ENCODE measurements at places on chromosomes 6 and 20.
A peak's percentile ranks its signal among the peaks of the same experiment; 100 is the strongest.

GRCh38 chr20:23287354-23288190 lies 63.0 kb upstream of the NXT1 start:
- DNase-seq, result no peak

GRCh38 chr6:35052694-35053565 lies 88.2 kb downstream of the TCP11 start:
- DNase-seq, result no peak

DNA sequence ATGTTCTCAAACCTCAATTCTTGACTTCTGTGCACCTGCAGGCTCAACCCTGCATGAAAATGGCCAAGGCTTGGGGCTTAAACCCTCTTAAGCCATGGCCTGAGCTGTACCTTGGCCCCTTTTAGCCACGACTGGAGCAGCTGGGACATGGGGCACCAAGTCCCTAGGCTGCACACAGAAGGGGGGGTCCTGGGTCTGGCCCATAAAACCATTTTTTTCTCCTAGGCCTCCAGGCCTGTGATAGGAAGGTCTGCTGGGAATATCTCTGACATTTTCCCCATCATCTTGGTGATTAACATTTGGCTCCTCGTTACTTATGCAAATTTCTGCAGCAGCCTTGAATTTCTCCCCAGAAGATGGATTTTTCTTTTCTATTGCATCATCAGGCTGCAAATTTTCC lies 119.4 kb upstream of the VGLL2 start:
- no peak for DNase-seq

DNA sequence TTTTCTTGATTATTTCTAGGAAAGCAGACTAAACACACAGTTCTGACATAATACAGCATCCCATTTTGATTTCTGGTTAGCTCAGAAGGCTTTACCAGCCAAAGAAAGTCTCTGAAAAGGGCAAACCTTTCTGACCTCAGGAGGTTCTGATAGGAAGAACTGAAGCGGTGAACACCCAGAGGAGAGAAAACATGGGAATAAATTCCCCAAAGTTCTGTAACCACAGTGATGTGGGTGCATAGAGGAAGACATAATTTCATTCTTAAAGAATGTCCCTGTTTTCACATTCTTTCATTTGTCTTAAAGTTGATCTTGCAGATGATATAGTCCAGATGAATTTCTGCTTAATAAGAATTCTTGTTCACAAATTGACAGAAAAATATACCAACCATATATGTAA lies 60.3 kb downstream of the RSPO3 start:
- no peak for DNase-seq

- DNase-seq, result no peak
Observed at GRCh38 chr6:67956352-67956751, 678.7 kb upstream of the ADGRB3 start.

GRCh38 chr20:18011951-18012645 lies 43.3 kb downstream of the MGME1 start:
- DNase-seq, result no peak

- DNase-seq, result no peak
Observed at GRCh38 chr20:41524980-41525613, 93.1 kb downstream of the CHD6 start.

DNA sequence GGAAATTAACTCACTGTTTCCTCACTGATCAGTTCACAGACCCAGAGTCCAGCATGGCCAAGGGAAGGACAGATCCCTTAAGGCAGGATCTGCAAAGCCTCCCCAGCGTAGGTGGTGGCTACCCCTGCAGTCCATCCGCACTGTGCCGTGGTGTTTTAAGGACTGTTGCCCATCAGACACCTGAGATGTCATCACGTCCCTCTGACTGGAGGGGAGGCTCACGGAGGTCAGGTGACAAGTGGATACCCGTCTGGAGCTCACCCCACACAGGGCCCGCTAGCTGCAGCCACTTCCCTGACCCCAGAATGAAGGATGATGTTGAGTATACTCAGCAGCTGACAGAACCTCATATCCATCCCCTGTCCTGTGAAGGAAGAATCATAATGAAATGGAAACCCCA lies 161.8 kb upstream of the GGTLC1 start:
- DNase-seq, result no peak

DNA sequence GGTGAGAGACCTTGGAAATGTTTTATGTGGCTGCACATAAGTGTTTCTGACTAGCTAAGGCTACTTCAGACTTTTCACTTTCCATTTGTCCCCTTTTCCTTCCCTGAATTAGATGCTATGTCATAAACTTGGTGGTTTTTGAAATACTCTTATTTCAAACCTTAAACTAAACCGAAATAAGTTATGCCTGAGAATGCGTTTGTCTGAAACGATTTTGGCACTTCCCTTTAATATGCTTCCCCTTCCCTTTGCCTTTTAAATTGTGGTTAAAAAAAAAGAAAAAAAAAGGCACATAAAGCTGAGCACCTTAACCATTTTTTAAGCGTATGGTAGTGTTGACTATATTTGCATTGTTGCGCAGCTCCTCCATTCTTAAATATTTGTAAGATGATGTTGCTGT lies 14.3 kb downstream of the ZNF451 start:
- no peak for DNase-seq

- no peak for DNase-seq
Observed at GRCh38 chr20:11719153-11719552, 198.5 kb upstream of the BTBD3 start.

DNA sequence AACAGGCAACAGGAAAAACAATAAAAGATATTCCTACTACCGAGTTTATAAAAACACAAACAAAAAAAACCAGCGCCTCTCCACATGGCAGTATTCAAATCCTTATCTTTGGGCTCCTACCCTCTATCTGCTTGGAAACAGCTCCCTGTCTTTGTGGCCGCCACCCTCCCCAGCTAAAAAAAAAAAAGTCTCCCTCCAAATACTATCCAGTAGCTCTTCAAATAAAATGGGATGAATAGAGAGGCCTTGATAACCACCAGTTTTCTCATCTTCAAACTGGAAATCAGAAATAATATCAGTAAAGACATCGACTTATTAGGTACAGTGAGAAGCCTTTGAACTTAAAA lies 96.2 kb downstream of the PSMG4 start:
- DNase-seq, result no peak

GRCh38 chr6:4870821-4871494 lies 94.8 kb downstream of the CDYL start:
- DNase-seq, result no peak

DNA sequence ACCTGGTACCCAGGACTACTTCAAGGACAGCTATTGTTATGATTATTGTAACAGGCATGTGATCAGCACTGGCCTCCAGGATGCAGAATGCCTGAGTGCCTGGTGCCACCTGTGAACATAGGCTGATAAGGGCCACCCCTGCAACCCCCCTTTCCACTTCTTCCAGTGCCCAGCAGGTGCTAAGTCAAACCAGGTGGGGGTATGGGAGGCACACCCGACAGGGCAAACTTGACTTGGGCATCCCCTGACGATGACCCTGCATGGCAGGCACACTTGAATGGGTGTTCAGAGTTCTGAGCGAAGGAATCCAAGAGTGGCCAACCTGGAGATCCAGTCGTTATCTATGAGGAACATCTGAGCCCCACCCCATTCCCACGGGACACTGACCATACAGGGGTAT lies 3.4 kb downstream of the ADA start:
- DNase-seq, result no peak

DNA sequence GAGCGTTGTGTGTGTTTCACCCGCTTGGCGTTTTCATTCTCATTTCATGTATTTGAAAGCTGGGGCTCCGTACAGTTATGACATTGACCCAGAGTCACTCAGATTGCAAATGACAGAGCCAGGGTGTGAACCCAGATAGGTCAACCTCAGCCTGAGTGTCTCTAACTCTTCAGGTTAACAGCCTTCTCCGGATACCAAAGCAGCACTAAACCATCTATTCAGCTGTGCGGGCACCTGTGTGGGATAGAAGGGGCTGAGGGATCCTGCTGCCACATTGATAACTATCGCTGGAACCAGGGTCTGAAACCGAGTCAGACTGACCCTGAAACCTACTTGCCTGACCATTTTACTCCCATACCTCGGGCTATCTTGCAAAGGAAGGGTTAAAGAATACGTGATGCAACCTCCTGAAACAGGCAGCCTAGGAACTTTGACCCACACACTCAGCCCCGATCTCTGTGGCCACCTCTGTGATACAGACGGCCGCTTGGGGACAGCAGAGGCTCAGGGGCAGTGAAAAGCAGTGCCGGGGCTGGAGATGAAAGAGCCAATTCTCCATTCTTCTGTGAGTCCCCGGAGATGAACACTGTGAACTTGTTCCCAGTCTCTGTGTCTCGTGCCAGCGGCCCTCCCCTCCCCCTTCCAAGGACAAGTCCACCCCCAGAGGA lies 233.5 kb upstream of the QKI start:
- no peak for DNase-seq

- no peak for DNase-seq
Observed at GRCh38 chr20:47785311-47785853, at the start of gene SULF2. Gene SULF2, minus strand, starts transcription at chr20:47785481. Its CDS starts 28,118 bp downstream, at chr20:47757363.

DNA sequence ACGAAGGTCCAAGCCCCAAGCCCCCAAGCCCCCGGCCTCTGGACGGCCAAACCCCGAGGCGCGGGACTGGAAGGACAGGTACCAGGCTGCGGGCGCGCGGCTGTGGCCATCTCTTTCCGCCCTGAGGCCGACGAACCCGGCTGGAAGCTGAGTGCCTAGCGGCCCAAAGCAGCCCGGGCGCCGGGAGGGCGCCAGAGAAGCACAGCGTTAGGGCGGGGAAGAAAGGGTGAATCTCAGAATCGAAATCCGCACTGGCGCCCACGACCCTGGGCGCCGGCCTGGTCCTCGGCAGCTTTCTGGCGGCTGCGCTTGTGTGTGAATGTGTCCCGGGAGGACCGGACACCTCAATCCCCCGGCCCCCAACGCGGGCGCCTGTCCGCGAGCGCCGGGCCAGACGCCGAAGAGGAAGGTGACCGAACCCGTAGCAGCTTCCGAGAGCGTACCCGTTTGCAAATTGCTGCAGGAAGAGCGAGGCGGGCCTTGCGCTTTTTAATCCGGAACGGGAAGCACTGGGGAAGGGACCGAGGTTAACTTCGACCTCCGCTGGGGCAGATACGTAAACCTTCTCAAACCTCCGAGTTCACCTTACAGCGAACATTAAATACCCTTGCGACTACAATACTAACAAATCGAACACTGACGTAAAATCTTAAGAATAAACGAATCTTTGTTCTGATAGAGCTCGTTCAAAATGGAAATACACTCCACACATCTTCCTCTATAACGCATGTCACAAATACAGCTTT lies 2.9 kb downstream of the NRN1 start:
- peak; percentile 70 for DNase-seq

DNA sequence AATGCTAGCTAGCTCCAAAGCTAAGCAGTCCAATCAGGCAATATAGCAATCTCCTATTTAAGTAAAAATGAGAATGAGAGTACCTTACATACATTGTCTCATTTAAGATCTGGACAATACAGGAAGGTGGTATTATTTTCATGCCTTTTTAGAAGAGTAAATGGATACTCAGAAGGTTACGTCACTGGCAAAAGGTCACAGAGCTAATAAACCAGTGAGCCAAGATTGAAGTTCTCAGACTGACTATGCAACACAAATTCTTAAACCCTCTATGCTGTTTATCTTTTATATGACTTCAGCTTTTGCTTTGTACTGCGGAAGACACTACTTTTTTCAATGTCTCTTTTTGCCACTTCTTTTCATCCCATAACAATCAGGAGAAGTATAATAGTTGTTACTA lies 135.2 kb upstream of the PRL start:
- no peak for DNase-seq

- DNase-seq, result no peak
Observed at GRCh38 chr6:55841341-55841740, 34.0 kb downstream of the BMP5 start.

DNA sequence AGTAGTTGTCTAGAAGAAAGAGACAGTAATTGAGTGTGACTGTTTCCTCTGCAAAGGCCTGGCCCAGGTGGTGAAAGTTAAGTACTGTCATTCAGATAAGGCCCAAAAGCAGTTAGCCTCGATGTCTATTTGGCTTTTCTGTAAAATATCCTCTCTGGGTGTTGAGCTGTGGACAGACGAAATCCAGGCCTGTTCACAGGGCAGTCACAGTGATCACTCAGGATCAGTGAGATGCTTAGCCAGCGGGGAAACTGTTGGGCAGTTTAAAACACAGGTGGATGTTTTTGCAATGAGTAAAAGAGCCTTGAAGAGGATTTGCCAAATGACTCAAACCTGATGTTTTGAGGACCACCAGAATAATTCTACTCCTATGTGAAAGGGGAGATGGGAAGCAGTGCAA lies 22.0 kb upstream of the PRDM1 start:
- no peak for DNase-seq

DNA sequence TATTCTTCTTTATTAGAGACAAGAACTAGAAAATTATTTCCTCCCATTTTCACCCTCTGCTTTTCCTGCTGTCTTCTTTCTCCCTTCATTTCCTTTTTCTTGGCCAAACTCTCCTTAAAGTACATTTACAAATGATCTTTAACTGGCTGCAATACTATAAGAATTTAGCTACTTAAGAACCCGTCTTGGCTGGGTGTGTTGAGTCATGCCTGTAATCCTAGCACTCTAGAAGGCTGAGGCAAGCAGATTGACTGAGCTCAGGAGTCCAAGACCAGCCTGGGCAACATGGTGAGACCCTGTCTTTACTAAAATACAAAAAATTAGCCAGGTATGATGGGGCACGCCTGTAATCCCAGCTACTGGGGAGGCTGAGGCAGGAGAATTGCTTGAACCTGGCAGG lies 39.3 kb upstream of the SRPK1 start:
- no peak for DNase-seq

DNA sequence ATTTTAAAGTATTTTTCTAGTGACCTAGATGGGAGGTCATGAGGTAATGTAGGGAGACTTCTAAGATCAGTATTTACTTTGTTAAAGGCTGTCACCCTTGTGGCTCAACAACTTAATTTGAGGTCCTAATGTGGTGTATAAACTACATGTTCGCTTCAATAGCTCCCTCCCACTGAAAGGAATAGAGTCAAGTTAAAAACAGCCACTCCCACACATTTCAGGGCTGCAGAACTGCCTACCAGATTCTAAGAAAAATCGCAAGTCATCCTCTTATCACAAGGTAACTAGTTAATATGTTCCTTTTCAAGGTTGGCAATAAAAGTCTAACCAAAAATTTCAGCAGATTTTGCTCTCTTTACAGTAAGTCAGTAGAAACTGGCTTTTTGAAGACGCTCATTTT lies 15.1 kb downstream of the GSTA1 start:
- no peak for DNase-seq

GRCh38 chr6:87628881-87629280 lies 38.9 kb downstream of the ORC3 start:
- no peak for DNase-seq

- no peak for DNase-seq
Observed at GRCh38 chr6:155084431-155085123, 89.5 kb downstream of the TIAM2 start.

GRCh38 chr6:132063204-132063603 lies 112.0 kb upstream of the CCN2 start:
- no peak for DNase-seq

- DNase-seq, result peak; percentile 20
Observed at GRCh38 chr6:157605484-157605883, 217.6 kb upstream of the SNX9 start.

DNA sequence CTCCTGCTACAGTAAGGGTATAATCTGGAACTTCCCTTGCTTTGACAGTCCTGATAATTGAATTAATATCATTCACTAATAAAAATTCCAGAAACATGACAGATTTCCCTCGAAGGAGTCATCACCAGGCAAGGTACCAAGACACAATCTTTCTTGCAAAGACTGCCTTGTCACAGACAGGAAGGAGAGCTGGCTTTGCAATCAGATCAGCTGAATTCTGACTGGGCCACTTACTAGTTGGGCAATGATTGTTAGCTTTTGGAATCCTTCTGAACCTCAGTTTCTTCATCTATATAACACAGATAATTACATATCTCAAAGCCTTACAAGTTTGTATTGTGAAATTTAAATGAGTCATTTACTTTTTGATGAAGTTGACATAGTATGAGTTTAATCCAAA lies 344.2 kb downstream of the RFPL4B start:
- DNase-seq, result no peak

GRCh38 chr20:4065391-4065844 lies 50.1 kb upstream of the RNF24 start:
- DNase-seq, result no peak
